ENCODE measurements at places on chromosomes 3 and 15. TPM values are rescaled to one million over a fixed set of nuclear protein-coding genes. Genes with fewer than 3 reads are reported as not detected.

The CCNB2 gene
- total RNA-seq, result 4.9 TPM

The ISLR2 gene
- 2.9 TPM for total RNA-seq

The IGSF10 gene
- total RNA-seq, result 0.78 TPM

The GABRA5 gene
- 11.4 TPM for total RNA-seq

The THSD4 gene
- total RNA-seq, result 14.2 TPM

The FSIP1 gene
- 4.0 TPM for total RNA-seq

The EXD1 gene
- 1.3 TPM for total RNA-seq

The GPR27 gene
- total RNA-seq, result 0.22 TPM

The DLL4 gene
- 4.8 TPM for total RNA-seq

The TMEM41A gene
- 12.6 TPM for total RNA-seq

The SYNPR gene
- total RNA-seq, result 2.3 TPM

The KCNMB3 gene
- total RNA-seq, result 1.1 TPM

The PRSS50 gene
- 0.08 TPM for total RNA-seq

The FGF12 gene
- total RNA-seq, result 19.3 TPM

The PP2D1 gene
- 0.63 TPM for total RNA-seq

The BUB1B gene
- 4.1 TPM for total RNA-seq

The PPP2R3A gene
- total RNA-seq, result 17.2 TPM

The KNG1 gene
- 0.24 TPM for total RNA-seq

The CSNK1G1 gene
- 27.7 TPM for total RNA-seq

The COL8A1 gene
- total RNA-seq, result 0.09 TPM

The HAPLN3 gene
- 1.0 TPM for total RNA-seq

The CHL1 gene
- 1.5 TPM for total RNA-seq

The ZDHHC23 gene
- total RNA-seq, result 2.4 TPM
